C1 segment of cervical spinal cord (tissue), 14 donors: ENCODE measurements at places on chromosomes 3 and 15.

GRCh38 chr3:57150113-57150581, 15.0 kb downstream of the IL17RD start:
- no peak for DNase-seq

DNA sequence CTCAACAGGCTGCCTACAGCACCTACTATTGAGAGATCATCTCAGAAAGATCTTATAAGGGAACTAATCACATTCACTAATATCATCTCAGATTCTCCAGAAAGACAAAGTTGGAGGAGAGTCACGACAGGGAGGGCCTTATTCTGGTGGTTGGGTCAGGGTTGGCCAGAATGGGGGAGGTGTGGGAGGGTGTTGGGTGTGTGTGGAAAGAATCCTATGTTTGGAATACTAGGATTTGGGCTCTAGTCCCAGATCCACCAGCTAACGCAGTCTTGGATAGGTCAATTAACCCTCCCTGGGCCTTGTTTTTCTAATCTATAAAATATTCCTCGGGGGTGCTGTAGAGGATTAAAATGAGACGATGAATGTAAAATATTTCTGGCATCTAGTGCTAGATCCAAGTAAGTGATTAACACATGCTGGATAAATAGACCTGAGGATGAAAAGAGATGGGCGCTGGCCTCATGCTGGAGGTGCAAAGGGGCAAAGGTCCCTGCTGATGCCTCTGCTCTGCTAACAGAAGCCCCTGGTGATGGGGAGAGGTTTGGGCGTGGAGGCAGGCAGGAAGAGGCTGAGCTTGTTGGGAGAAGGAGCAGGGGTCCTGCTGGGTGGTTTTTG, 67.6 kb upstream of the ETV5 start:
- no peak for DNase-seq

GRCh38 chr3:85594676-85595075, 635.9 kb downstream of the CADM2 start:
- DNase-seq, result no peak

DNA sequence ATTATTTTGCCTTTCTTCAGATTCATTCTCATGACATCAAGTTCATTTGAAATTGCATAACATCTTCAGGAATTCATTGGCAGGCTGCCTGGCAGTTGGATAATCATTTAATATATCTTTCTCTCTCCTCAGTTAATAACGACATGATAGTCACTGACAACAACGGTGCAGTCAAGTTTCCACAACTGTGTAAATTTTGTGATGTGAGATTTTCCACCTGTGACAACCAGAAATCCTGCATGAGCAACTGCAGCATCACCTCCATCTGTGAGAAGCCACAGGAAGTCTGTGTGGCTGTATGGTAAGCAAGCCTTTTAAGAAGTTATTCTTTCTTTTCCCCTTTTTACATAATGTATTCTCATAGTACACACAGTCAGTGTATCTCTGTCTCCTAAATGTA, 38.2 kb downstream of the TGFBR2 start:
- no peak for DNase-seq

- peak; percentile 10 for DNase-seq
These were observed 19.5 kb upstream of the COMMD2 start for GRCh38 chr3:149771652-149772271.

DNA sequence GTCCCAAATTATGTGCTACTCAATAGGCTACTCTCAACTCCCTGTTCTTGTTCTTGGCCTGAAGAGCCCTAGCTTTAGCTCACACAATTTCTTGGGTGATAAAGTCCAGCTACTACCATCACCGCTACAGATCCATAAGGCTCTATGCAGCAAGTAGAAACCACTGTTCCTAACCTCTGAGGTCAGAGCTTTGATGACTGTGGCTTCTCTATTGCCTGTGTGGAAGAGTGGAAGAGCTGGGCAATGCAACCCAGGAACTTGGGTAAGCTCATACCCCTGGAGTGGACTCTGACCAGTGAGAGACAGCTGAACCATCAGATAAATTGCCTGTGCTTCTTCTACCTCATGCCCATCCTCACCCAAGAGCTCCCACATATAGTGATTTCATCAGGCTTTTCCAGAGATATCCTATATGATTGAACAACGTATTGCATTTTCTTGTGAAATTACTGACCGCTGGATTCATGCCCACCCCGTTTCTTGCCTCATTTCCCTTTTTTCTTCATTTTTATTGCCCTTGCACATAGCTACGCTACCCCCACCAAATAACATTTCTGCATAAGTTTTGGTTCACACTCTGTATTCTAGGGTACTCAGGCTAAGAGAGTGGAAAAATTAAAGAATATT, 172.3 kb upstream of the MBNL1 start:
- DNase-seq, result no peak

GRCh38 chr15:48896869-48897814, 19.2 kb downstream of the EID1 start:
- no peak for DNase-seq

DNA sequence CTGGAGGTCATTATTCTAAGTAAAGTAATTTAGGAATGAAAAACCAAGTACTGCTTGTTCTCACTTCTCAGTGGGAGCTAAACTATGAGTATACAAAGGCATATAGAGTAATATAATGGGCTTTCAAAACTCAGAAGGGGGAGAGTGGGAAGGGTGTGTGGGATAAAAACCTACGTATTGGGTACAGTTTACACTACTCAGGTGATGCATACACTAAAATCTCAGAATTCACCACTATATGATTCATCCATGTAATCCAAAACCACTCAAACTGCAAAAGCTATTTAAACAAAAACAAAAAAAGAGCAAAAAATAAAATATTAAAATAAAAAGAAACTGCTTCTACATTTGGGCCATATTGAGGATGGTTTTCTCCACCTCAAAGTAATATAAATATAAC, 623.3 kb downstream of the NSUN3 start:
- DNase-seq, result no peak

- no peak for DNase-seq
These were observed 232.8 kb upstream of the MRPL3 start for GRCh38 chr3:131735544-131735943.

DNA sequence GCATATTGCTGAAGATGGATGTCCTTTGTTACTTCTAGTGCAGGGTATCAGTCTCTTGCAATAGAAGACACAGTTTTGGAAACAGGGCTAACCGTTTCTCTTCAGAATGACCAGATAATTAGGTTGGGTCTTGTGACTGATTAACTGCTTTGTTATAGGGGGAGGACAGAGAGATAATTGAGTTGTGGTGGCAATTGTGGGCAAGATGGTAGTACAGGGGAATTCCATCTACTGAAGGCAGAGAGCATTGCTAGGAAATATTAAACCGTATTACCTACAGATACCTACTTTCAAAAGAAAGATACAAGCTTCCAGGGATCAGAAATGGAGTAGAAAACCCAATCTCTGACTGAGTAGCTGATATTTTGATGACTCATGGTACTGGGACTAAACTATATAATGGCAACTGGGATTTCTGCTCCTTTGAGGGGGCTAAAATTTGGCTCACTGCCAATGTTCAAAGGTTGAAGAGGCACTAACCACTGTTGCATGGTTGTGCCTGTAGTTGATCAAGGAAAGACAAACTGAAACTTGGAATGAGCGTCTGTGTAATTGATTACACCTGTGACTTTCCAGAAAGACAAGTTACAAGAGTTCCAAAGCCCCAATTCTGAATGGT, 4.2 kb downstream of the PRR23B start:
- DNase-seq, result no peak

DNA sequence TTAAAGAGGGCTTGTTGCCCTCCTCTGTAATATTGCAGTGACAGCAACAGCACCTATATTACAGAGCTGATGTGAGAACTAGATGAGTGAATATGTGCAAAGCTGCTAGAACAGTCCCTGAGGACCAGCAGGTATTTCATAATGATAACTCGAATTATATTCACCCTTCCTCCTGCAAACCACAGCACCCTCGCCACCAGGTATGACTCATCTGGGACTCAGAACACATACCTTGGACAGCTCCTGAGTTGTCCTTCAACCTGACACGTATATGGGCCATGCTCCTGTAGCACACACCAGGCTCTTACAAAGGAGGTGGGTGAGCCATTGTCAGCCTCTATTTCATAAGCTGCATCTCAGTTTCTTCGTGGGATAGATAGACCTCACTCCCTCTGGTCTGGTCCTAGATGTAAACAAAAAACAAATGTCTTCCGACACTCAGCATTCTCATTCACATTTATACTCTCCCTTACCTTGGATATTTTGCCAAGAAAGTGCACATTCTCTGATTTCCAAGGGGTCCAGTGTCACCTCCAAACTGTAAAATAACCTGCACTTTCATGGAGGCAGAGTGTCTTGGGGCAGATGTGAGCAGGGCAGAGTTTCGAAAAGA, 124.5 kb downstream of the TLE3 start:
- DNase-seq, result no peak

- DNase-seq, result no peak
These were observed 134.8 kb downstream of the AKAP13 start for GRCh38 chr15:85515212-85515611.

- no peak for DNase-seq
These were observed 1.1 kb downstream of the BLM start for GRCh38 chr15:90718232-90718631.

GRCh38 chr3:156455839-156456238, 99.1 kb downstream of the SSR3 start:
- no peak for DNase-seq

- DNase-seq, result no peak
These were observed 48.6 kb upstream of the DUSP7 start for GRCh38 chr3:52104684-52105640.

DNA sequence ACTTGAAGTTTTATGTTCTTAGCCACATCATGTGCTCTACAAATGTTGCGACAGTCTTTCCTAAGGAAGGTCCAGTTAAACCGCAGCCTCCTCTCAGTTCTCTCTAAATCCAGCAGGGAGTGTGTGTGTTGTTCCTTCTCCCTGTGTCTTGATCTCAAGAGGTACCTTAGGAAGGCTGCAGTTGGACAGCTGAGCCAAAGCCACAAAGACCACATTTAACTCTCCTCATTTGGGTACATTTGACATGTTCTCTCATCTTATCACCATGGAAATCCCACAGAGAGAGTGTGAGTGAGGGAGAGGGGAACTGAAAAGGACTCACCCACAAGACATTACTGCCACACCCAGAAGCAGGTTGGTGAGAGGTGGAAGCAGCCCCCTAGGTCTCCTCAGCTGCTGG, 79.5 kb downstream of the CD200R1L start:
- DNase-seq, result no peak
